Fibroblast of skin of left quadriceps (primary cell): ENCODE measurements at places on chromosomes 6 and 20.
A peak's percentile ranks its signal among the peaks of the same experiment; 100 is the strongest.

DNA sequence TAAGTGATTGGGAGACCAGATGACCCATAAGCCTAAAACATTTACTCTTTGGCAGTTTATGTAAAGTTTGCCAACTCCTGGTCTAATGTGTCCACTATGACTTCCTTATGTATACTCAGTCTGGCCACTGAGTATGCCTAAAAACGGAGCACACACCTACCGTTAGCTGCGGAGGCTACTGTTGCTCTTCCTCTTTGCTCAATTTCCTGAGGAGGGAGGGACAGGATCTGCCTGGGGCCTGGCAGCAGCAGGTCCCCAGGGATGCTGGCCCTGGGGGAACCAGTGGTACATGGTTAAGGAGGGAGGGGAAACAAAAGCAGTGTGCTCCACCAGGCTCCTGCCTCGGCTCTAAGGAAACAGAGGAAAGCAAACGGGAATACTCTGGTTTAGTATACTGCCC lies 113.5 kb downstream of the CDYL start:
- no peak for DNase-seq

GRCh38 chr6:137389150-137389704 lies 105.0 kb downstream of the OLIG3 start:
- DNase-seq, result no peak

DNA sequence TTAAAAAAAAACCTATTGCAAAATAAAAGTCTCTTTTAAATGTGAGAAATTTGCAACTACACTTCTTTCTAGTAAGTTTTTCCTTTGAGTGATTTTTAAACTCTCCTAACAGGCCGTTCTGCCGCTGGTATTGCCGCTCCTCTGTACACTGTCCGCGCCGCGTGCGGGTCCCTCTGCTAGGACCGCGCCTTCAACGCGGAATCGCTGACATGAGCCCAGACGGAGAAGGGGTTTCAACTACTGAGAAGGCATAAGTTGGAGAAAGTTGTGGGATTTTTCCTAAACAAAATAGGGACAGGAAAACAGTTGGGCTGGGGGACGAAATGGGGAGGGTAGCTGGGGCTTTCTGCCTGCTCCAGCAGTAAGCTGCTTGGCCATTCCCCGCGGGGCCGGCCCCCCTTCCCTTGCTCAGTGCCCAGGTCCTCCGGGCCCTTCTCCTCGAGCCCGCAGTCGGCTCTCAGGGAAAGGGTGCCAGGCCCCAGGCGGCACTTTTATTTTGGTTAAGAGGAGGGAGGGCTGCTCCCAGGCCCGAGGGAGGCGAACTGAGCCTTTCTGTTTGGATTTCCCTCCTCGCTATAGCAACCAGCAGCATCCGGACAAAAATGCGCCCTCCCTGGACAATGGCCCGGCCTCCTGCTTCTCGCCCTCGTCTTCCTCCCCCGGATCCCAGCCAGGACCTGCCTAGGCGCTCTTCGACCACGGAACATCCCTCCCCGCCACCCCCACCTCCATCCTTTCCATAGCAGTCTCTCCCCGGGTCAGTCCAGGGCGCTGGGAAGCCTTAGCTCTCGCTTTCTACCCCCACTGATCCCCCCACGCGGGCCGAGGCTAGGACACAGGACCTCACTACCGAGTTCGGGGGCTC lies 6.8 kb upstream of the POU3F2 start:
- no peak for DNase-seq

- DNase-seq, result no peak
These were observed 90.7 kb upstream of the CCDC28A start for GRCh38 chr6:138682704-138683527.

DNA sequence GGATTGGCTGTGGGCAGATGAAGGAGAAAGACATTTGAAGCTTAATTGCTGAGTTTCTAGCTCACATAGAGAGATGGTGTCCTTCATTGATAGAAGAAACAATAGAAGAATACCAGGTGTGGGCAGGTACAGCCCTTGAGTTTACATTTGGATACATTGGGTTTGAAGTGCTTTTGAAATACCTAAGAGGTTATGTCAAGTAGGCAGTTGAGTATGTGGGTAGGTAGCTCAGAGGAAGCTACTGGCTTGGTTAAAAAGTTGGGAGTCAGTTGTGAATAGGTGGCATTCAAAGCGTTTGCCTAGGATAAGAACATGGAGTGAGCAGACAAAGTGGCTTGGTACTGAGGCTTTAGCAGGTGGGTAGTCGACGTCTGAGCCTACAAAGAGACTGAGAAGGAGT lies 25.0 kb downstream of the NDUFAF5 start:
- no peak for DNase-seq

DNA sequence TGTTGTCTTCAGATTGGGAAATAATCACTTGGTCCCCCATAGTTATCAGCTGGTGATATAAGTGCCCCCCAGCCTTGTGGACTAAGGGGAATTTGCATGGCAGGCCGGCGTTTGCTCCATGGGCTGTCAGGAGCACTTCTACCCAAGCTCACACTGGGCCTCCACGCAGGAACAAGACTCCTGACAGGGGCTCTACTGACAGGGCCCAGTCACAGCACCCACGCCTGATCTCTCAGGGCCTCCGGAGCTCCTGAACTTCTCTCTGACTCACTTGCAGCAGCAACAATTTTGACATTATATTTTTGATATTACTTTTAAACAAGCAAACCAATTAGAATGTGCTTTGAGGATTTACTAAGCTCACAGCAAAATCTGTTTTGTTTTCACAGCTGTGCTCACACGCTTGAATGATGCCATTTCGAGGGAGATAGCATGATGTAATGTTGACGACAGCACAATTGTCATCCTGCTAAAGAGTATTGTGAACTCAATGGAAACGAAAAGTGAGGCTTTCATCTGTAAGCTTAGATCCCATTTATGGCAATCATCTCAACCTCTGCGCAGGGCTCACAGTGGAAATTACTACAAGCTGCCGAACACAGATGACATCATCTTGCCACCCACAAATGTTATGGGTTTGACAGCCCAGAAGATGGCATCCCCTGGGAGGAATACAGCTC lies 28.7 kb upstream of the TXNDC5 start:
- DNase-seq, result peak; percentile 5

GRCh38 chr6:143699430-143699825 lies 21.7 kb downstream of the PHACTR2 start:
- DNase-seq, result no peak

- no peak for DNase-seq
These were observed 293.9 kb downstream of the QKI start for GRCh38 chr6:163708466-163708865.

- no peak for DNase-seq
These were observed 309.4 kb downstream of the ZNF217 start for GRCh38 chr20:53284256-53284655.

GRCh38 chr6:41502566-41502916 lies 43.6 kb upstream of the FOXP4 start:
- no peak for DNase-seq

- peak; percentile 51 for DNase-seq
These were observed 69.4 kb upstream of the PRL start for GRCh38 chr6:22366214-22366613.

GRCh38 chr6:79115553-79116182 lies 37.6 kb upstream of the PHIP start:
- no peak for DNase-seq

GRCh38 chr6:124747349-124747748 lies 214.9 kb upstream of the RNF217 start:
- no peak for DNase-seq
